NCI-H526 (cell line): ENCODE measurements at places on chromosomes 13 and 19.

GRCh38 chr13:73945871-73946270 is 188.3 kb downstream of the KLF12 start:
- DNase-seq, result no peak

DNA sequence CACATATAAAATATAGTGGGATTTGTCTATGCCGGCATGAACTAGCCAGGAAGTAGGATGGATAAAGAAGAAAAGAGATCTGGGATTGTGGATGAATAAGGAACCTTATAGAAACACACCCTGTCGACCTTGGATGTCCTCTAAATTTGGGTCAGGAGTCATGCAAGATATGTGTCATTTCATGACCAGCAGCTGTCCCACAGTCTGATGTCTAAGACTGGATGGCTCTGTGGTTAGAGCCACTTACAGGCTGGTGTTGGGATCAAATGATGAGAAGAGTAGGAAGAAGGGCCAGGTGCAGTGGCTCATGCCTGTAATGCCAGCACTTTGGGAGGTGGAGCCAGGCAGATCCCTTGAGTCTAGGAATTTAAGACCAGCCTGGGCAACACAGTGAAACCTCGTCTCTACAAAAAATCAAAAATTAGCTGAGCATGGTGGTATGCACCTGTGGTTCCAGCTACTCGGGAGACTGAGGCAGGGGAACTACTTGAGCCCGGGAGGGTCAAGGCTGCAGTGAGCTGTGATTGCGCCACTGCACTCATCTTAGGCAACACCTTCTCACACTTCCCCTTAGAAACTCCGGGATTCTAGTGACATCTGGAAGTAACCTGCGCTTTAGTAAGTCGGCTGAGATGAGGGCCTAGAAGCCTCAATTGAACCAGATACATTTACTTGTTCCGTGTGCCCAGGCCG is 30.8 kb downstream of the TMED1 start:
- DNase-seq, result no peak

- no peak for DNase-seq
These were observed 86.7 kb downstream of the ZAR1L start for GRCh38 chr13:32228330-32229041.

DNA sequence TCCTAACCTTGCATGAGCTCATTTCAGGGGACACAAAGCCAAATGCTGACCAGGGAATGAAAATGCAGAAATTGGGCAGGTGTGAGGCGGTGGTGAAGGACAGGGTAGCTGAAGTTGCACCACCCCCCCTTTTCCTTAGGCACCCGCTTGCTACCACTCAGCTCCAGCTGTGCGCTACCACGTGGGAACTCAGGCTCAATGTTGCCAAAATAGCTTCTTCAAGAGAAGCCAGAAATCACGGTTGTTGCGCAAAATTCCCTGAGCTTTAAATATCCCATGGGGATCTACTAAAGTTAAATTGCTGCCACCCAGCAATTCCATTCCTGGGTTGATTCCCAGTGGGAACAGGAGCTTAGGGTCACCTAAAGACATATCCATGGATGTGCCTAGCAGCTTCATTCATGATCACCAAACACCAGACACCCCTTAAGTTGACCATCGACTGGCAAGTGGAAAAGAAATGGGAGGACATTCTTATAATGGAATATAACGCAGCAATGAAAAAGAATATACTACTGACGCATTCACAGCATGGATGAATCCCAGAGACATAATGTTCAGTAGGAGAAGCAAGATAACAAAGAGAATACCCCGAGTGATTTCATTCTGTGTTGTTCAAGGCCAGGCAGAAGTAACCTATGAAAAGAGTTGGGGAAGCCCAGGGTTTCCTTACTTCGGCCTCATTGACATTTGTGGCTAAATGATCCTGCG is 12.8 kb upstream of the ADGRL1 start:
- DNase-seq, result no peak
